ENCODE measurements at places on chromosomes 13 and 19.
A peak's percentile ranks its signal among the peaks of the same experiment; 100 is the strongest.

GRCh38 chr19:788686-788982 is 8.6 kb upstream of the PTBP1 start:
- no peak for DNase-seq

- DNase-seq = no peak
Observed at GRCh38 chr13:23541221-23541824, 28.9 kb upstream of the TNFRSF19 start.

GRCh38 chr19:52936151-52936953 is 13.1 kb upstream of the ZNF888 start:
- no peak for DNase-seq

DNA sequence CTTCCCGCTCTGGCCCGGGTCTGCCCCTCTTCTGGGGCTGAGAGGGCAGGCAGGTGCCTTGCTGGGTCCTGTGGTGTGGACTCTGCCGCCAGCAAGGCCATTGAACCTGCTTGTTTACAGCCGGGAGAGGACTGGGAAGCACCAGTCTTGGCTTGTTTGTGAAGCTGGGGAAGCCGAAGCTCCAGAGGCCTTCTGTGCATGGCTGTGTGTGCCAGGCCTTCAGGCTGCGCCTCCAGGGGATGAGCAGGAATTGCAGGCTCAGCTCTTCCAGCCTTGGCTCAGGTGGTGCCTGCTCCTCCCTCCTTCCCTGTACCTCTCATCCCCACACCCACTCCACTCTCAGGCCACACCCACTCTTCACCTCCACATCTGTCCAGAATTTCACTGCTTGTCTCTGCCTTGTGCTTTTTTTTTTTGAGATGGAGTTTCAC is 17.5 kb downstream of the NDUFB7 start:
- DNase-seq = peak; percentile 58

- no peak for DNase-seq
Observed at GRCh38 chr19:16084067-16084685, 7.9 kb downstream of the TPM4 start.

- DNase-seq = peak; percentile 72
Observed at GRCh38 chr19:12766051-12766521, 9.3 kb downstream of the HOOK2 start.

DNA sequence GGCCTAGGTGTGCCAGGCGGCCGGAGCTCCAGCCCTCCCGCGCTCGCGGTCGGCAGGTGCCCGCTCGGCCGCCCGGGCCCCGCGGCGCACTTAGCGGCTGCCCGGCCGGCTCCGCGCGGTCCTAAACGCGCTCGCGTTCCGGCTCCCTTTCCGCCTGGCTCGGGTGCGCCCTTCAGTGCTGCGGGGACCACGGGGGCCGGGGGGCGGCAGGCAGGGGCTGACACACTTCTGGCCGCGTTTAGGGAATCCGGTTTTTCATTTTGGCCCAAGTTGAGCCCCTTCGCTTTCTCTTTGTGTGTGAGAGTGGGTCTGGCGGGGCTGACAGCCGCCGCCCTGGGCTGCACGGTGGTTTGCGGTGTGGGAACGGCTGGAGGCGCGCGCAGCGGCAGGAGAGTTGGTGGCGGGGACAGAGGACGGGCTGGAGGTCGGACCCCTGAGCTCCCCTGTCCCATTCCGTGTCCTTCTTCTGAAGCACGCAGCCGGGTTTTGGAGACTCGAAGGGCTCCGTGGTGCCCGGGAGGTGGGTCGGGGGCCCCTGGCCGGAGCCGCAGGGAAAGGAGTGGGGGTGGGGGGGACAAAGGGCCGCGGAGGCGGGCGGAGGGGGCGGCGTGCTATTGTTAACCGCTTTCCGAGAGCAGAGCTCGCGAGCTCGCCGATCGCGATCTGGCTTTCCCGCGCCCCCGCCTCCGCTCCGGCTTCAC is 3.1 kb downstream of the FGF9 start:
- no peak for DNase-seq

DNA sequence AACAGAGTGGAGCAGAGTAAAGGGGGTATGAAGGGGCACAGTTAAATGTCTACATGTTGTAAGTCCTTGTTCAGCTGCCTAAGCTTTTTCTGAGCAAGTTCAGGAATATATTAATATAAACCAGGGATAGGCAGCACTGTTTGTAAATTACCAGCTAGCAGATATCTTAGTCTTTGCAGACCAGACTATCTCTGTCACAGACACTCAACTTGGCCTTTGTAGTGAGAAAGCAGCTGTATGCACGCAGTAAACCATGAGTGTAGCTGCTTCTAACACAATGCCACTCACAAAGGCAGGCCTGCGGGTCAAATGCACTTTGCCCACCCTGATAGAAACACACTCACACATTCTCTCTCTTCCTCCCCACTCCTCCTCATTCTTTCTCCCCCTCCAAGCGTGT is 1016.9 kb downstream of the UQCRFS1 start:
- no peak for DNase-seq

GRCh38 chr19:10412257-10412977 is 7.9 kb upstream of the PDE4A start:
- DNase-seq = no peak

- no peak for DNase-seq
Observed at GRCh38 chr19:31723101-31723500, 373.9 kb upstream of the TSHZ3 start.

GRCh38 chr19:48627865-48628314 is 8.6 kb downstream of the SPHK2 start:
- DNase-seq = no peak

DNA sequence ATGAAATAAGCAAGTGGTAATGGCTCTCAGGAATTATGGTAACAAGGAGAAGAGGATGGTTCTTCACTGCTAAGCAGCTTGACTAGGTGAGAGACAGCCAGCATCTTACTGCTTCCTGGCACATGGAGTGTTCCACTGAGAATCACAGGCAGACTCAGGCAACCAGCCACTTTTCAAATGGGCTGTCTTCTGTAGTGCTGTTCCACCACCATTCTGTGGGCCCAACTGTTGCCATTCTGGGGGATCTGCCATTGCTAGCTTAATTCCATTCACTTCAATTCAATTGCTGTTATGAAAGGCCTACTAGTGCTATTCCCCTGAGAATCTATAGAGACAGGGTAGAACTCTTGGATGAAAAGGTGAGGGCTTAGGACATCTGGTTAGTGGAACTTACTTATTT is 341.9 kb downstream of the KCNRG start:
- DNase-seq = no peak

DNA sequence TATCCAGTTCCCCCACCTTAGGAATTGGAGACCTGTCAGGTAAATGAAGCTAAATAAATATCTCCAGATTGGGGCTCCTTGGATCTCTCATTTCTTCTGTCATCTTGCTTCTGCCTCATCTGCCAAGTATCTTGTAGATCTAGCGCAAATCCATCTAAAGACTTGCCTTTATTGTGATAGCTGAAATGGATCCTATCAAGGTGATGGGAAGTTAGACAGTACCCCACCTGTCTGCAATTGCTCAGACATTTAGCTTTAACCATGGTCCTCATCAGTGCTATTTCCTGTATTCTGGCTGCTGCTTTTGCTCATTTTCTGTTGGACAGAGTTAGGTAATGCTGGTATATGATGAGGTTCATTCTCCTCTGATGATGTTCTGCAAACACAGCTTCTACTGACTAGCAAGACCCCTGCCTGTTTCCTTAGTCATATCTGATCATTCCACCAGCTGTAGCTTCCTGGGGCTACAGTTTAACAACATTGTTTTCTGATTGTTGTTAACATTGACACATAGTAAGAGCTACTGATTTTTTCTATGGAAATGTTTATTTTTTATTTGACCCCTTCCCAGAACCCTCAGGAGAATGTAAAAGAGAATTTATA is 340.0 kb downstream of the DCT start:
- no peak for DNase-seq

DNA sequence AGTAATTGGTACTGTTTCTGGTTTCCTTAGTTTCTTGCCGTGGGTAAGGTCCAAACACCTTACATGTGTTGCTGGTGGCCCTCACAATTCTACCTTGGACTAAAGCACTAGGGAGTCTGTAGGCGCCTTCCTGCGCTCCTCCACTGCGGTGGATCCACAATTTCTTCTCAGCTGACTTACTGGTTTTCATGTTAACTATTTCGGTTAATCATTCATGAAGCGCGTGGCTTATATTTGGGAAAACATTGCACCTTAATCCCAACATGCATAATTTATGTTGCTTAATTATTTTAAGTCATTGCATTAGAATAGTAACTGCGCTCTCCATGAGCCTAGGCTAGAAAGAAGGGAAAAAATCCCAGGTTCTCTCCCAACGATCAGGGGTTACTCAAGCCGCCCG is 37.7 kb downstream of the ARHGEF7 start:
- DNase-seq = no peak

- no peak for DNase-seq
Observed at GRCh38 chr19:10593820-10594637, 6.9 kb upstream of the AP1M2 start.

DNA sequence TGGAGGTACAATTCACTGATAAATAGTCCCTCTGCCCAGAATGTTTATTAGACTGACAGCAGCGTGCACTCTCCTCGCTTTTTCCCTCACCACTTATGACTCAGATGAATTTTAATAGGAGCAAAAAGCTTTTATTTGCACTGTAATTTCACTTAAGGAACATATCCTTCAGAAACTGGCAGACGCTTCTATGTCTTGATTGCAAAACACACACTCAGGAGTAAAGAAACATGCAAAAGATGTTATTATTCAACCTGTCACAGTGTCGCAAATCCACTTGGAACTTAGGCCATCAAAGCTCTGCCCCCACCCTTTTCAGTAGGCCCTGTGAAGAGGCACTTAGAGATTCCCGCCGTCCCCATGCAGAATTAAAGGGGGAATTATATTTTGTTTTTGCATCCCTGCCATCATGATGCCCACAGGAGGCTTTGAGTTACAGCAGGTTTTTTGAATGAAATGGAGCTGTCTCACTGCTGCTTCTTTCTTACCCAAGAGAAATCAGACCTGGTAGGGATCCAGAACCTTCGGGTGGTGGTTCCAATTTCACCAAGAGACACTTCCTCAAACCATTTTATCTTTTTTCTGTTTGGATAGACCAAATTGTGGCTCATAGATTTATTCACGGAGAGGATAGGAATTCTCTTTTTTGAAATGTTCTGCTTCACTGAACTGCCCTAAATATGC is 74.5 kb downstream of the GGACT start:
- no peak for DNase-seq

- no peak for DNase-seq
Observed at GRCh38 chr19:47842941-47843340, 16.1 kb upstream of the TPRX2 start.

GRCh38 chr13:77002590-77003190 is 10.8 kb downstream of the CLN5 start:
- peak; percentile 38 for DNase-seq

Measured in NCI-H1694 treated with DMSO at 0.1 percent for 48 hours (cell line).